Activated T-cell treated with anti-CD3 and anti-CD28 coated beads, Interleukin-2, amount 50 U/mL, for 4 hours (primary cell): ENCODE measurements at places on chromosomes 4 and X. TPM values are rescaled to one million over a fixed set of nuclear protein-coding genes. Genes with fewer than 3 reads are reported as not detected.

The TEX11 gene
- total RNA-seq: 0.13 TPM

The SH3TC1 gene
- 3.0 TPM for total RNA-seq

The XPNPEP2 gene
- 0.05 TPM for total RNA-seq

The PDHA1 gene
- total RNA-seq: 237 TPM

The TMEM255A gene
- not detected for total RNA-seq

The GDPD2 gene
- total RNA-seq: not detected

The GPC3 gene
- total RNA-seq: 0.46 TPM

The SOWAHB gene
- 0.05 TPM for total RNA-seq

The TMEM154 gene
- 6.0 TPM for total RNA-seq

The CYTL1 gene
- not detected for total RNA-seq

The FAM90A26 gene
- 0.10 TPM for total RNA-seq

The ITM2A gene
- 108 TPM for total RNA-seq

- DNase-seq: no peak
These were observed 57.1 kb upstream of the NPFFR2 start for GRCh38 chr4:71974681-71975080.

DNA sequence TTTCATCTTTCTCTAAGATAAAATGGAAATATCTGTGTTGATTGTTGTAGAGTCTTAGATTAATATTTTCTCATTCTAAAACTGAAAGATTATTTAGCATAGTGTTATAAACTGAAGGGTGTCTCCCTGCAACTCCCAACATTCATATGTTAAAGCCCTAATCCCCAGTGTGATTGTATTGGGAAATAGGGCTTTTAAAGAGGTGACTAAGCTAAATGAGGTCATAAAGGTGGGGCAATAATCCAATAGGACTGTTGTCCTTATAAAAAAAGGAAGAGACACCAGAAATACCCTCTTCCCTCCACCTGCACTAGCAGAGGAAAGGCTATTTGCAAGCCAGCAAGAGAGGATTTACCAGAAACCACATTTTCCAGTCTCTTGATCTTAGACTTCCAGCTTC lies 1626.4 kb downstream of the C4orf33 start:
- DNase-seq: no peak

DNA sequence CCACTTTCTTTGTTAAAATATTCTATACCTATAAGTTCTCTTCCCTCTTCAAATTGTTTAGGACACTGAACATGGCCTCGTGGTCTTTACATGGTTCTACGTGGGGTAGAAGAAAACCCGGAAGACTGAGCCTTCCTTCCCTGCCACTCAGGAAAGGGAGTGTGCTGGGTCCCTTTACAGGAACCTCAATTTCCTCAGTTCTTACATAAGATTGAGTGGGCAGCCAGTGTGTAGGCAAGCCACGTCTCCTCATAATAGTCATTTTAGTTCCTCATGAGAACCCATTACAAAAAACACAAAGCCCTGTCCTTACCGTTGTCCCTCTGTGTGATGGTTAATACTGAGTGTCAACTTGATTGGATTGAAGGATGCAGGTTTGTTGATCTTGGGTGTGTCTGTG lies 28.7 kb upstream of the SMIM10L2A start:
- DNase-seq: no peak

GRCh38 chr4:8900588-8900987 lies 28.9 kb upstream of the HMX1 start:
- no peak for DNase-seq

DNA sequence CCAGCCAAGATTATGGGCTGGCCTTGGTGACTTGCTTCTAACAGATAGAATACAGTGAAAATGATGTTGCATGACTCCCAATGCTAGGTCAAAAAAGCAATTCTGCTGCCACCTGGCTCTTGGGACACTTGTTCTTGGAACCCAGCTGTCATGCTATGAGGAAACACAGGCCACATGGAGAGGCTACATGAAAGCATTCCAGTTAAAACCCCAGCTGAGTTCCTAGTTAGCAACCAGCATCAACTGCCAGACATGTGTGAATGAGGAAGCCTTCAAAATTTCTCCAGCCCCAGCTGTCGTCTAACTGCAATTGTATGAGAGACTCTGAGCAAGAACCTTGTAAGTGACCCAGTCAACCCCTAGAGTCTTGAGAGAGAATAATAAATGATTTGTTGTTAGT lies 105.2 kb upstream of the FGF16 start:
- no peak for DNase-seq

- no peak for DNase-seq
These were observed 80.0 kb downstream of the UGT2B28 start for GRCh38 chr4:69360271-69360670.

DNA sequence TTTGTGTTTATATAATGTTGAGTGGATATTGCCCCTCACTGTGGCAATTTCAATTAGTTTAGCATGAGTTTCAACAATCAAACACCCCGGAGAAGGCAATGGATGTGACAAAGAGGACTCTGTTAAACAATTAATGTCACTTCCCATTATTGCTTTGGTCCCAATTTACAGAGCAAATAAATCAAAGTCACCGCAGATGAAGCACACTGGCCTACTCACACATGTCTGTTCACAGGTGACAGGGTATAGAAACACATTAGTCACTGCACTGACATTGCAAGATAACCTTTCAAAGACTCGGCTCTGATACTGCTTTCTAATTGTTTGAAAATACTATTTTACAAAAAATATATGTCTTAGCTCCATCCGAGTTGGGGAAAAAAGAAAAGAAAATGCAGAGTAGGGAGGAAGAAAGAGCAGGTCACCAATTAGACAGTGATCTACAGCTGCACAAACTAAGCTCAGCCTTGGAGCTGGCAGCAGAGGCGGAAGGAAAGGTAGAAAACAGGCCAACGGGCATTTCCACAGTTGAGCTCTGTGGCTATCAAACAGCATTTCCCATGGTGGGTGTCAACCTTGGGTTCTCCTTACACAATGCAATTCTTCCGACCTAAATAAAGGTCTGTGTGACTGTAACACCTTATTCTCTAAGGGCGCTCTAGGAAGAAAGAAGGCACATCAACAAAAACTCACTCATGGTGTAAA lies 53.9 kb downstream of the PPARGC1A start:
- DNase-seq: no peak

DNA sequence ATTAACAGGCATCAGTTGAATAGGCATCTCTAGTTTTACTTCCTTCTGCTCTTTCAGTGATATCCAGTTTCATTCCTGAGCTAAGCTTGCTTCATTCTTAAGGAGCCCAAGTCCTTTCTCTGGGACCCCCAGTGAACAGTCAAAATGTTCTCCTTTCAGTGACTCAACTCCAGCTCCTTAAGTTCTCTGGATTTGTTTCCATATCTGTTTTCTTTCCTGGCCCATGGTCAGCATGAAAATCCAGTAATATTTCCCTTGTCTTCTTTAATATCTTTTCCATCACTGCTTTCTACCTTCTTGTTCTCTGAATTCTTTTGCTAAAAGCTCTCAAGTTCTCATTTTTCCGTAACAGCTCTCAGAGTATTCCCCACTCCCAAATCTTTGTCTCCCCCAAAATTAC lies 25.5 kb downstream of the ADGRL3 start:
- no peak for DNase-seq

DNA sequence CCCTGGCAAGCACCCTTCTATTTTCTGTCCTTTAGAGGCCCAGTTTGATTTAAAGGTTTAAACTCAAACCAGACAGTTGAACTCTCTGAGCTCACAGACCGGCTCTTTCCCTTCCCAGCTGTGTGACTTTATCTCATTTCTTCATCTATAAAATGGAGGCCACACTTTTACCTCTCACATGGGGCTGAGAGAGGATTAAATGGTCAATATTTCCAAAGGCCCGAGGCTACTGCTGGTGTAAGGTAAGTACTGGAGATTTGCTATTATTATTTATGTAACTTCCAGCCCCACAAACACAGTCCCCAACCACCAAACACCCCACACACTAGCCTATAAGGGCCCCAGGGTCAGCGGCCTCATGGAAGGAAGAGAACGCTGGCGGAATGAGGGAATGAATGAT lies 13.6 kb upstream of the CYTL1 start:
- DNase-seq: no peak

DNA sequence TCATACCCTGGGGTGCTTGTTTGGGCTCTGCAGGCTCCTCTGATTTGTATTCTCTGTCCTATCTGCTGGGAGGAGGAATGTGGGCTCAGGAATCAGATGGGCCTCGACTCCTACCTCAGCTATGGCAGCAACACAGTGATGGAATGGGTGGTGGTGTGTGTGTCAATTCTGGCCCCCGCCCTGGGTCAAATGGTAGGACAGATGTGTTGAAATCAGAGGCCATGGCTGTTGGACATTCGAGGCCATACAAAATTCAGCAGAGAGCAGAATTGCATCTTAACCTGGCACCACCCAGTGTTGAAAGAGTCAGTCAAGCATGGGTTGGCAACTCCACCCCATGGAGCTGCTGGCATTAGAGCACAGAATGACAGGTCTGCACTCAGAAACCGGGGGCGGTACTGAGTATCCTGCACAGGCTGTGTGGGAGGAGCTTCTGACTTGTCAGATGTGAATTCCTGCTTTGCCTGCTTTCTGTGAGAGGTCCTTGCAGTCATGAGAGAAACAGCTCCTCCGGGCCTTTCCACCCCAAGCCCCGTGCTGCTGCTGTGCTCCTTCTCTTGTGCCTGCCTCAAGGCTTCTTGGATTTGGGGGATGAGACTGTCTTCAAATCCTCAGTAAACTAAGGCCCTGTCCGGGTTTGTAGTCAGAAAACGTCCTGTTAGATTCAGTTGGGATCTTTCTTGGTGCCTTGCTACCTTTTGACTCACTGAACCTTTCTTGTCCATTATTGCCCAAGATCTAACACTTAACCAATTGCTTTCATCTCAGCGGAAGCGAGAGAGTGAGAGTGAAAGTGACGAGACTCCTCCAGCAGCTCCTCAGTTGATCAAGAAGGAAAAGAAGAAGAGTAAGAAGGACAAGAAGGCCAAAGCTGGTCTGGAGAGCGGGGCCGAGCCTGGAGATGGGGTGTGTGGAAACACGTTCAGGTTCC lies 13.0 kb downstream of the DKC1 start:
- peak; percentile 28 for DNase-seq

GRCh38 chr4:158884280-158884679 lies 115.5 kb downstream of the FNIP2 start:
- DNase-seq: no peak

DNA sequence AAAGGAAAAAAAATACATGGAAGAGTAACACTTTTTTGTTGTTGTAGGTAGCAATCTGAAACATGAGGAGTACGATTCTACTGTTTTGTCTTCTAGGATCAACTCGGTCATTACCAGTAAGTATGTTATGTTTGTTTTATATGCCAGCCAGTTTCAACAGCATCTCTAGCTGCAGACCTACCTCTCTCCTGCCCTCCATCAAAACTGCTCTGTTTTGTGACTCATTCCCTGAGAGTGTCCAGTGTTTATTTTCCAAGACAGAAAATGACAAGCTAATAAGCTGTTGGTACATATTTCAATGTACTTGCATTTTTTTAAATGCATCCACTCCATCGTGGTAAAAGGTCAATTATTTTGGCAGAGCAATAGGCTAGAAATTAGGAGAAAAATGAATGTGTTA lies 347 bp downstream of the AMTN start:
- no peak for DNase-seq

DNA sequence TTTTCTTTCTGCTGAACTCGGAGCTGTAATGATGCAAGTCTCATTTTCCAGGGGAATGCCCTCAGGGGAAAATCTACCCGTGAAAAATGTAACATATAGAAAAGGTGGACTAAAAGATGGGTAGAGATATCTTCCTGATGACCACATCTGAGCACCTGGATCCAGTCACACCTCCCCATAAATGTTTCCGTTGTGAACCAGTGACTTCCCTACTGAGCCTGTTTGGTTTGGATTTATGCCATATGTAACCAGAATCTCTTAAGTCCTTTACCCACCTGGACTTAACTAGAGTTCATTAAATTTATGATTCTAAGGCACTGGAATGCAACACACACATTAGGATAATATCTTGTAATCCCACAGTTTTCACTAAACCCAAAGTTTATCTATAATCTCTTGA lies 171.1 kb downstream of the ZNF330 start:
- DNase-seq: no peak

DNA sequence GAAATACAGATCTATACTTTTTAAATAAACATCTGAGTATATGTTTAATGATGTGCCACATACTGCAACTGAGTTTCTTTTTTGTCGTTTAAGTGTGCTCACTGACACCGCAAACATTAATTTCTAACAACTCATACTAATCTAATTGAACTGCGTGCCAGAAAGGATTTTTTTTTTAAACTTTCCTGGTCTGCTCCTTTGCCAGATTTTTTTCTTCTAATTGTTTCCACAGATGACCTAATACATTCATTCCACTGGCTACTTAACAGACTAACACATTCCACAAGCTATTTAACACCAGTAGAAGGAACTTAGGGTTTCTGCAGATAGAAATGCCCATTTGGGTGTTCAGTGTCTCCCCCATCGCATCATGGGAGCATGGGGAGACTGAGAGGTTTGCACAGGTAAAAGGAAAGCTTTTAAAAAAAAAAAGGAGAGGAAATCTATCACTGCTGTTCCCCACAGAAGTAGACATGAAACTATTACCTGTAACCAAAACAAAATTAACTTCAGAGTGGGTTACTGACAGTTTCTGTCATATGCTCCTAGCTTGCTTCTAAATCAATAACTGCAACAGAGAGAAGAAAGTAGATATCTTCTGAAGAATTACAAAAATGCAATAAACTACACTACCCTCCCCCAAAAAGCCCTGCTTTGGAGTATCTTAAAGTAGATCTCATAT lies 31.6 kb downstream of the SH3KBP1 start:
- DNase-seq: no peak

DNA sequence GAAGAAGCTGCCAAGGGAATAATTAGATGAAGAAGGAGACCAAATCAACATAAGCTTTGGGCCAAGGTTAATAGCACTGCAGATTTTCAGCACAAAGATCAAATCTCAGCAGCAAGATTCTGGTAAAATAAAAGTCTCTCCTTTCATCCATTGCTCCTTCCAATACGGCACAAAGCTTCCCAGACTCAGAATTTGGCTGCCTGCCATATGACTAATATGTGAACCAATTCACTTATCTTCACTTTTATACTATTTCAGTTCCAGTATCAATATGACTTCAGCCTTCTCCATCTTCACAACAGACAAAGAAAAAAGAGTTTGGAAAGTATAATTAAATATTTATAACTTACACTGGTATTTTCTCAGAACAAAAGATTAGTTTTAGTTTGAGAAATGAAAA lies 978.3 kb upstream of the GRID2 start:
- DNase-seq: no peak

DNA sequence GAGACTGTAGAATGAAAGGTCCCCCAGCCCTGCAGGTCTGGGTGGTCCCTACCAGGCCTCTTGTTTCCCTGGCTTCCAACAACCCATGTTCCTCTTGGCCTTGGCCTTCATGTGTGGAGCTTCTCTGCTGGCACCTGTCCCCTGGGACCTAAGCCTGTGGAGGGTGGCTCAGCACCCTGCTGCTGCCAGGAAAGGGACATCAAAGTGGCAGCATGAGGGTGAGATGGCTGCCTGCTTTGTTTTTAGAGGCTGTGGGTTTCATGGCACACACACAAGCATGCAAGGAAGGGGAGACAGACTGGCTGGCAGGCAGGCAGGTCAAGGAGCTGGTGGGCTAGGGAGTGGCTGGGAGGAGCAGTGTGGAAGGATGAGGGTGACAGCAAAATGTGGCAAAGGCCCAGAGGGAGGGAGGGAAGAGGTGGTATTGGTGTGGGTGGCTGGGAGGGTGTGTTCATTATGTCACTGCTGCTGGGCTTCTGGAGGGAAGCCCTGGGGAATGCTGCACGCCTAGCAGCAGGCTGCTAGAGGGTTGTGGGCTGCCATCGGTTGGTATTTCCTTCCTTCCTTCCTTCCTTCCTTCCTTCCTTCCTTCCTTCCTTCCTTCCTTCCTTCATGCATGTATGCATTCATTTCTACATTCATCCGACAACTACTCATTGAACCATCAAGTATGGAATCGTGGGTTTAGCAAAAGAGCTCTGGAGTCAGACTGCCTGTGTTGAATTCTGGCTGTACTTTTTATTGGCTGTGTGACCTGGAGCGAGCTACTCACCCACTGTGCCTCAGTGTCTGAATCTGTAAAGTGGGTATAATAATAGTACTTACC lies 128.7 kb upstream of the PJA1 start:
- no peak for DNase-seq
